ENCODE measurements at places on chromosomes 7 and 10.

GRCh38 chr10:12549297-12549696 is 199.9 kb downstream of the CAMK1D start:
- no peak for DNase-seq

DNA sequence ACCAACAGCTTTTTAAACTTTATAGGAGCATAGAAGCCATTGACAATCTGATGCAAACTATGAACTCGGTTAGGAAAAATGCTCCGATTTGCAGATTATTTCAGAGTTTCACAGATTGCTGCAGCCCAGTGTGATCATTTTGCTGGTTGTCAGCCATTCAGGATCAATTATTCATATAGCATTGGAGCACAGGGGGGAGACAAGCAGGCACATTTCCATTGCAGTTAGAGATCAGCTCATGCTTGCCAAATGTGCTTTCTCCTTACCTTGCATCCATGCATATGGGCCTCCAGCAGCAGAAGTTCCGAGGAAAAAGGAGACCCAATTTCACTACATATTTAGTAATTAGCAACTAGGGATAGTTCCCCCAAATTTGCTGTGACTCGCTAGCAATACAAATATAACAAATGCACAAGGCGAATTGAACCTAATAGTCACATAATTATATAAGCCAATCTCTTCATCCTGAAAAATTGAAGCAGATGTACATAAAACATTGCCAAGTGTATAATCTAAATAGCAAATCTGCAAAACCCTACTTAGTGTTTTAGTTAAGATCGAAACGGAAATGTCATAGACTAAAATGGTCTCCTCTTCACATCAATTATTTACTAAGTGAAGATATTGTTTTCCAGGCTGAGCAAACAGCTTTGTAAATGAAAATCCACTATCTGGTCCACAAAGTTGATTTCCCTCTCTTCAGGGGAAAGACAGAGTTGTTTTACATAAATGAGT is 49.5 kb upstream of the RSU1 start:
- no peak for DNase-seq

DNA sequence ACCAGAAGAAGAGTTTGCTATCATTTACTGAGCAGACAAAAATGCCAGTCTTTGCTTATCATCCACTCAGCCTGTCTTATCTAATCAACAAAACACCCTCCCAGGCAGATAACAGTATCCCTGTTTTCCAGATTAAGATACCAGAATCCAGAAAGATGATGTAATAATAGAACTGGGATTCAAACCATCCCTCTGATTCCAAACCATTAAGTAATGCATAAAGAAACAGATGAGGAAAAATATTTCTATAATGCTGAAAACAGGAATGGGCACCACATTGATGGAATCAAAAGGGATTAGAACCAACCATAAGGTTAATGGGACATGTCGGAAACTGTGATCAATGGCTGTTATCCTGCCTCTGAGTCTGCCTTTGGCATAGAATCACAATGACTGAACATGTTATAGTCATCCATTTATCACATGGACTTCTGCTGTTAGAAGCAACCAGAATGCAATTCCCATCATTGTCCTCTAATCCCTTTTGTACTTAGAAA is 92.1 kb upstream of the RSU1 start:
- no peak for DNase-seq

DNA sequence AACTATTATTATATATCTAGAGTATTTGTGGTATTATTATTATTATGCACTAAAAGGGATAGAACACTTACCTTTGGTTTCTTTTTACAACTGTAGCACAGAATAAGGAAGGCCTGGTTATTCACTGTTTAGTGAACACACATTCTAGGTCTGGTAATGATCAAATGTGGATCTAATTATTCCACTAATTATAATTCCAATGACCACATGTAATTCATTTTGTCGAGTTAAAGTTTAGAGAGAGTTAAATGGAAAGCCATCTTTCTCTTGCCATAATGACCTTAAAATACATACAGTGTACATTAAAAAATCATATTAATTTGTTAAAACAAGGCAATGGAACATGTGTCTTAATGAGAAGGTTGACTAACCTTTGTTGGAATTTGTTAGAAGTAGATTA is 147.8 kb downstream of the SEM1 start:
- DNase-seq = no peak

DNA sequence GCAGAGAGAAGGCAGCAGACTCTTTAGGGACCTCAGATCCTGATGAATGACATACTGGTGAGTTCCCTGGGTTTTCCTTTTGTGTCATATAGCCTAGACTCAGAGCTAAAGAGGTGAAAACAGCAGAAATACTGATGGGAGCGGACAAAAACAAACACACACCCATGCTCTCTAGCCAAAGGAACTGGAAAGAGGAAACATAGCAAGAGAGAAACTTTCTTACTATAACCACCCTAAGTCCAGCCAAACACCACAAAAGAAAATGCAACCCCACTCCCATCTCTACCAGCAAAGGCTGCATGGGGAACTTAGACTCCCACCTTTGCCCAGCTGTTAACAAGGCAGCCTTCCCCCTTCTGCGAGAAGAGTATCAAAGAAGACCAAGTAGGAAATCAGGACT is 16.3 kb downstream of the GSAP start:
- no peak for DNase-seq

- no peak for DNase-seq
Observed at GRCh38 chr10:11595395-11595692, 16.1 kb downstream of the USP6NL start.

GRCh38 chr7:142131439-142132185 is 20.1 kb downstream of the MGAM2 start:
- DNase-seq = no peak

- DNase-seq = no peak
Observed at GRCh38 chr10:104867966-104868598, 227.0 kb downstream of the SORCS3 start.

DNA sequence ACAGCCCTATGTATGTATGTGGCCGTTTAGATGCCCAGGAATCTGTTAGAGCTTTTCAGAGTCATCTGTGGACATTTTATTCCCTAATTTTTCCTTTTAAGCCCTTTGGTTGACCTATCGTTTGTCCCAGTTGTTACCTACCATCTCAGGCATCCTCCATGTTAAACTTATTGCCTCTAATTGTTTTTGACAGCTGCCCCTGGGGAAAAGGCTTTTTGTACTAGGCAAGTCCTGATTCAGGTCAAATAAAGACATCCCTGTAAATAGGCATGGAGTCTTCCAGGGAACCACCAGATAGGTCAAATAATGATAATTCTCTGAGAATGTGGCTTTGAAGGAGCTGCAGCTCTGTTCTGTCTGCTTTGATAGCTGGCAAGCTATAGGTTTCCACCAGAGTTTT is 87.7 kb upstream of the CYP26C1 start:
- DNase-seq = no peak

- no peak for DNase-seq
Observed at GRCh38 chr7:131897016-131897789, 340.8 kb upstream of the PODXL start.

DNA sequence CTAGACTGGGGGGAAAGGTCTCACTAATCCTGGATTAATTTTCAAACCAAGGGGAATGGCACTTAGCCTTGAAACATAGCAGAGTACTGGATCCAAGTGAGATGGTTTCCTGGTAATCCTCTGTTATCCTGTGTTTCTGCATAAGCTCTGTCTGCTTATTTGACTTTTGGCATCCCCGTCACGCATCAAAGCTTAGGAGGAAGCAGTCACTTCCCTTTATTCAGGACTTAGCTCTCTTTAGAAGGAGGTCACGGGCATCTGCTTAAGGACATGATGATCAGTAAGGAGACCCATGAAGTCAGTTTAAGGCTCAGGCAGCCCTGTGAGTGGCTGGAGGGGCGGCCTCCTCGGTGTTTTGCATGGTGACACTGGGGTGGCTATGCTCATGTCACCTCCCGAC is 30.0 kb downstream of the TSPAN15 start:
- DNase-seq = no peak

DNA sequence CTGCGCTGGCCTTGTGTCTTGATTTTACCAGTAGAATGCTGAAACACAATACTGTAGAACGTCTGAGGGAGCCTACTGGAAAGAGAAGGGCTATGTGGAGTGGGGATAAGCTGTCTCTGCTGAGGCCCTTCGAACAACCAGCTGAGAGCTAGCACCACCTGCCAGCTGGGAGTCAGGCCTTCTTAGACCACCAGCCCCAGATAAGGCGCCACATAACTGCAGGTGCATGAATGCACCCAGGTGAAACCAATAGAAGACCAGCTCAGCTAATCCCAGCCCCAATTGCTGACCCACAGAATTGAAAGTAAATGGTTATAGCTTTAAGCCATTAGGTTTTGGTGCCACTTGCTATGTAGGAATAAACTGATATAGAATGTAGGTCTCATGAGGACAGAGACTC is 438.4 kb downstream of the ADRA2A start:
- DNase-seq = no peak

DNA sequence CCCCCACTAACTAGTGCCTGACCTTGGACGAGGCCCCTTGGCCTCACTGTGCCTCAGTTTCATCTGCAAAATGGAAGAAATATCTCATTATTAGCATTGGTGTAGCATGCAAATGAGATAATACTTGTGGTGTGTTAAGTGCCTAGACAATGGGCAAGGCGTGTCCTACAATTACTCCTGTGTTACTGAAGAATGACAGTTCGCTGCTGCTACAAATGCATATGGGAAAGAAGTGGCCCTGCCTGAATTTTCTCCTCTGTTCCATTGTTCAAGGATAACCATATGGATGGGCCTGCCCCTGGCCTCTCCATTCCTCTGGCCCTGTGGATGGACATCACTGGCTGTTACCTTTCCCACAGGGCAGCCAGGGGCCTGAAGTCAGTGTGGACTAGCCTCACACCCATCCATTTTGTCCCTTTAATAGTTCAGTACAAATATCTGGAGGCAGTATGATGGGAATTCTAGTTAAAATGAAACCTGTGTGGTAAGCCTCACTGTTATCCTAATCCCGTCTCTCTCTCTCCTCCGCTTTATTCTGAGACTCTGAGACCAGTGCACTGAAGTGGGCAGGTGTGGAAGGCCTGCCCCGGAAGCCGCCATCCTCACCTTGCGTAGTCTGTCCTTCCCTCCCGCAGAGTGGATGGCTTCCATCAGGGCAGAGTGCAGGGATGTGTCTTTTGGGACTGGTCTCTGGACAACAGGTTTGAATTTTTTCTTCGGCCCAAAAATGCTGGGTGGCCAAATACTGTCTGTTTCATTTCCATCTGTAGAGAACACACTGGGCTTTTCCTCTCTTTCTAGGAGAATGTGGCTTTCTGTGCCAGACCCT is 244.6 kb upstream of the GRB10 start:
- no peak for DNase-seq

- no peak for DNase-seq
Observed at GRCh38 chr10:121087129-121087528, 236.0 kb downstream of the WDR11 start.

- peak; percentile 65 for DNase-seq
Observed at GRCh38 chr7:130277763-130278643, 11.3 kb downstream of the CPA2 start.

Measured in heart right ventricle (tissue), 16 donors.